ENCODE measurements at places on chromosomes 1 and 21.

DNA sequence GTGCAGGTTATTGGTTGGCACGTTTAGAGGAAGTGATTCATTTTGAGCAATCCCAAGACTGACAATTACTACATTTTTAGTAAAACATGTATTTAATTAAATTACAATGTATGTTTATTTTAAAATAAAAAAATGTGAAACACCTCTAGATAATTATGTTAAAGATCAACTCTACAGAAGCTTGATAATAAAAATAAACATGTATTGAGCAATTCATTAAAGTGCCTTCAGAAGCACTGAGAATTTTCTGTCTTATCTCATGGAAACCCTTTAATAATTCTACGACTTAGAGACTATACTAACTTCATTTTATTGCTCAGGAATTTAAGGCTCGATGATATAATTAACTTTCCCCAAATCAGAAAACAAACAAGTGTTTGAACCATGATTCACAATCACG is 208.0 kb upstream of the BRINP3 start:
- no peak for DNase-seq

DNA sequence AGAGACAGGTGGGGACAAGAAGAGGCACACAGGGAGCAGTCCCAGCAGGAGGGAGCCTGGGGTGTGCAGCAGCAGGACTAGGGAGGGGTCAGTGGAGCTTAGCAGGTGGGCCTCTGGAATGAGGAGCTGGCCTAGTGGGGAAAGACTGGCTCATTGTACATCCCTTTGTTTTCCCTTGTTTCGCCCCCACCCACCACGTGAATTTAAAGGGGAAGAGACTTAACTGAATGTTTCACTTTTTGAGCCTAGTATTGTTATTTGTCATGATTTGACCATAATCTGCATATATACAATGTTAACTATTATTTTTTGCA is 181.7 kb downstream of the DHRS3 start:
- DNase-seq, result no peak

DNA sequence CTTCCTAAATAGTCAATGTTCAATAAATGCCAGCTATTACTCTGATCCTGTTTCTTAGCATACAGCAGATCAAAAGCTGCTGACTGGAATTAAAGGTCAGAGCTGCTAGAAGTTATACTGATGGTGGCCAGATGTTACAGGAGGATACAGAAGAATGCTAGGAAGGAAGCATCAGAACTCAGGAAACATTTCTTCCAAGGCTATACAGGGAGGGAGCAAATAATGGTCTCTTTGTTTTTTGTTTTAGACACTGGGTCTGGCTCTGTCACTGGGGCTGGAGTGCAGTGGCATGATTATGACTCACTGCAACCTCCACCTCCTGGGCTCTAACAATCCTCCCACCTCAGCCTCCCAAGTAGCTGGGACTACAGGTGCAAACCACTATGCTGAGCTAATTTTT is 175.5 kb downstream of the RGS7 start:
- no peak for DNase-seq

DNA sequence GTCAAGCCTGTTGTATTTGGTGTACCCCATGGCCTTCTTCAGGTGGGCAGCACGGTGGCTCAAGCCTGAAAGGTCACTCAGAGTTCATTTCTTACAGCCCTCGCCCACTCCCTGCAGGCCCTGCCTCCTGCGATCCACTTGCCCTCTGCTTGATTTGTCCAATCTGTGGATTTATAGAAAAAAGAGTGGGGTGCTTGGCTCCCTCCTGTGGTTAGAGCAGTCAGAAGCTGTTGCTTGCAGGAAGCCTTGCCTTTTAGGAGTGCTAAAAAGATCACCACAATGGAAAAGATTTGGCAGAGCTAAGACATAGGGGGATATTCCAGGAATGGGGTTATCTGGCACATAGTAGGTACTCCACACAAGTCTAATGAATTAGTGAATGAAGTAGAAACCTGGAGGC is 108.0 kb upstream of the TRABD2B start:
- no peak for DNase-seq

DNA sequence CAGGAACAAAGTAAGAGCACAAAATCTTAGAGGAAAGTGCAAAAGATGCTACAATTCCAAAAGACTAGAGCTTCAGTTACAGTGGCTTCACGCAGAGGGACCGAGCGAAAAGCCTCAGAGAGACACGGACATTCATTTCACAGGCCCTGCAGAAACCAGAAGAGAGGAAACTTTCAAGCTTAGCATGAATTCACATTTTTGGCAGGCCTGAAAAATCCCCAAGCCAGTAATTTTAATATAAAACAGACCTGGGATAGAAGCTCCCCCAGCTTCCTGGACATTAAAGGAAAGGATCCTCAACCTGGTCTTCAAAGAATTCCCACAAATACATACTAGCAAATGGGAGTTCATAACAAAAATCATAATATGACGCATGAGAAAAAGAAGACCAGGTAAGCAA is 66.2 kb downstream of the HSF2BP start:
- no peak for DNase-seq
